ENCODE measurements at places on chromosomes 6 and 20. TPM values are rescaled to one million over a fixed set of nuclear protein-coding genes. Genes with fewer than 3 reads are reported as not detected.

Gene ADGB
- 0.05 TPM for total RNA-seq

Gene TAGAP
- total RNA-seq, result 2.5 TPM

DNA sequence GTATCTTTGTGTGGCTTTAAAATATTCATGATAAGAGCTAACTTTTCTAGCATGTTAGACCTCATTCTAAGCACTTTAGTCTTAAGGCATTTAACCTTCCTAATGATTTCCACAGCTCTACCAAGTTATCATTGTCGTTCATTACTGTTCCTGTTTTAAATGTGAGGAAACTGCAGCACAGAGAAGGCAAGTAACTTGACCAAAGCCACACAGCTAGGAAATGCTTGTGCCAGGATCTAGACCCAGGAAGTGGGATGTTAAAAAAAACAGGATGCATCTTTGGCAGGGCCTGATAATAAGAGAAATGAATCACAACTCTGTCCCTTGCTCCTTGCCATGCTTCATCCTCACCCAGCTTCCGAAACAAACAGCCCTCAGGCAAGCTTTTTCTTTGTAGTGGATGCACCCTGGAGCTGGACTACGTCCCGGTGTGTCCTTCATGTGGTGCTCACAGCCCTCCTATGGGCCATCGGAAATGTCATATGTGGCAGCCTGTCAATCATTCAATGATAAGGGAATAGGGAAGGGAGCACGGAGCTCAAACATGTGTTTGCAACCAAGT lies 196.9 kb upstream of the RREB1 start:
- DNase-seq, result no peak

- DNase-seq, result no peak
Measured at GRCh38 chr6:128763599-128764300, 119.2 kb upstream of the LAMA2 start.

DNA sequence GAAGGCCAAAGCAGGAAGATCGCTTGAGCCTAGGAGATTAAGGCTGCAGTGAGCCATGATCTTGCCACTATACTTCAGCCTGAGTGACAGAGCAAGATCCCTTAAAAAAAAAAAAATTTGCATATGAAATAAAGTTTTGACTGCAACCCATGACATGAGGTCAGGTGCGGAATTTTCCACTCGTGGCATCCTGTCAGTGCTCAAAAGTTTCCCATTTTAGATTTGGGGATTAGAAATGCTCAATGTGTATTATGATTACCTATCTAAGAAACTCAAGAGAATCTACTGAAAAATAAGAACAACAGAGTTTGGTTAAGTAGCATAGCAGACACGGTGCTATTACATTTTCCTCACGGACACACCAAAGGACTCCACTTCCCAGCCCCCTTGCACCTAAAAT lies 11.7 kb downstream of the SLC23A2 start:
- DNase-seq, result no peak

- DNase-seq, result no peak
Measured at GRCh38 chr6:20575704-20576451, 41.6 kb downstream of the CDKAL1 start.

DNA sequence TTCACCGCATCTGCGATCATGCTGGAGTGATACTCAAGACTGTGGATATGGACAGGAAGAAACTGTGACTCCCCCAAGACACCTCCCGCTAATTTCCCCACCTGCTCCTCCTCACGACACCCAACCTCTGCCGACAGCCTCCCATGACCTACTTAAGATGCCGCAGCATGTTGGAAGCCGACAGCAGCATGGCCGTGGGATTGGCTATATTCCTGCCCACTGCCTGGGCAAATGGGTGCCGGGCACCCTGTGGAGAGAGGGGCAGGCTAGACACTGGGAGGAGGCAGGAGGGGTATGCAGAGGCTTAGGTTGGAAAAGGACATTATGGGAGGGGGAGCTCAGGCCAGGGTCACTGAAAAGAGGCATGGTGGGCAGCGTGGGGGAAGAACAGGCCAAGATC lies 4.5 kb downstream of the IDH3B start:
- no peak for DNase-seq

DNA sequence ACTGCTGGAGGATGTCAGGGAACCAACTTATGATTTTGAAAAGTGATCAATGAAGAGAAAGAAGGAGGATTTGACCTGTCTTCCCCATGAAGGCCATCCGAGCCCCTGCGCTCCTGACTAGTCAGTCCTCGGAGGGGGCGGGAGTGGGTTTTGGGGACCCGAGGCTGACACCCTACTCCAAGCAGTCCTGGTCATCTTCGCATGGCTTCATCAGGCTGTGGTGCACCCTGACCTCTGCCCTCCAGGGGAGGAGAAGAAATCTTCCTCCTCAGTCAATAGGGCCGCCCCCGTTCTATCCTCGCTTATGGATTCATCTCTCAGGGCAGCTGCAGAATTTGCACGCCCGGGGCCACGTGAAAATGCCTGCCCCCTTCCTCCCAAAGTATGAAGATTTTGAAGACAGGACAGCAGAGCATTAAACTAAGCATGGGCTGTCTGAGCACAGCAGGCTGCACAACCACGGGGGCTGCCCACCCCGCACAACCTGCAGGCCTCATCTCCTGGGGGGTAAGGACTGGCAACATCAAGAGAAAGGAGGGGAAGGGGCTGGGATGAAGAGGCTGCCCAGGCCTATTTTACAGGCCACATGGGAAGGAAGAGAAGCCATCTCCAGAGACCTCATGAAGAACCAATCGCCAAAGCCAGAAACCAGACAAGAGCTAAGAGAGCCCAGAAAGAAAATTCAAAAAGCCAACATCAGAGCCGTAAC lies 138.1 kb upstream of the PHACTR3 start:
- no peak for DNase-seq
